ENCODE measurements at places on chromosomes 1 and 21.

GRCh38 chr1:159173320-159173719 lies 1.9 kb downstream of the CADM3 start:
- no peak for DNase-seq

- peak; percentile 94 for DNase-seq
These were observed at the start of gene CROCC for GRCh38 chr1:16921391-16922185. CROCC (plus strand) TSS chr1:16921931; CDS start chr1:16922019, 88 bp downstream.

- no peak for DNase-seq
These were observed 51.3 kb downstream of the DNAJC6 start for GRCh38 chr1:65360648-65361047.

GRCh38 chr1:86696522-86696921 lies 7.9 kb upstream of the SH3GLB1 start:
- DNase-seq: no peak

- no peak for DNase-seq
These were observed 31.0 kb upstream of the SOX13 start for GRCh38 chr1:204041803-204042505.

- DNase-seq: no peak
These were observed 21.6 kb upstream of the RGL1 start for GRCh38 chr1:183783342-183783741.

GRCh38 chr1:234458352-234459017 lies 20.5 kb downstream of the TARBP1 start:
- no peak for DNase-seq

- no peak for DNase-seq
These were observed 68.4 kb downstream of the DNM3 start for GRCh38 chr1:171909711-171910110.

GRCh38 chr1:89588480-89588879 lies 44.4 kb upstream of the LRRC8C start:
- DNase-seq: no peak

GRCh38 chr21:44572959-44573583 lies 458 bp upstream of the KRTAP10-4 start:
- no peak for DNase-seq

GRCh38 chr1:109894823-109895719 lies 15.6 kb upstream of the CSF1 start:
- no peak for DNase-seq

DNA sequence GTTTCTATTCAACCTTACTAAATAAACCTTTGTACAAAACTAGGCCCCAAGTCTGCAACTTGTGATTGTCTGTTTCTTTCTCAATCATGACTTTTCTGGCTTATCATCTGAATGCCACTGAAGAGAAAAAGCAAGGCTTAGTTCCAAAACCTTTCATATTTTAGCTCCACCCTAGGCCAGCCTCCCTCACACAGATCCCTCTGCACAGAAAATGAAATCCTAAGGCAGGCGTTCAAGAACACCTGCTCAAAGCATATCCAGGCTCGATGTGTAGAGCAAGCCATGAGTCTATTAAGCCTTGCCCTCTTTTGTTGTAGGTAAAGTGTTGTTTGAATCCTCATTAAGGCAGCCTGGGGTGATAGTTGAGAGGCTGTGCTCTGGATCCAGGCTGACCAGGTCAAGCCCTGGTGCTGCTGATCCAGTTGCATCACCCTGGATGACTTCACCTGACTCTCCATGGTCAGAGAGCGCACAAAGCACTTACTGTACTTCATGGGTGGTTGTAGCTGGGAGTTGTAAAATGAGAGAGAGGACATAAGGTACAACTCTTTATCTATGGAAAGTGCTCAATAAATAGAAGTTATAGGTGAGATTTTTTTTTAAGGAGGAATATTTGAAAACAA lies 39.0 kb downstream of the FYB2 start:
- DNase-seq: peak; percentile 36

Data from neural progenitor cell (in vitro differentiated cells).